ENCODE measurements at places on chromosomes 7 and 10. TPM values are rescaled to one million over a fixed set of nuclear protein-coding genes. Genes with fewer than 3 reads are reported as not detected.

- DNase-seq = no peak
Observed at GRCh38 chr7:32879460-32879859, 12.1 kb downstream of the KBTBD2 start.

DNA sequence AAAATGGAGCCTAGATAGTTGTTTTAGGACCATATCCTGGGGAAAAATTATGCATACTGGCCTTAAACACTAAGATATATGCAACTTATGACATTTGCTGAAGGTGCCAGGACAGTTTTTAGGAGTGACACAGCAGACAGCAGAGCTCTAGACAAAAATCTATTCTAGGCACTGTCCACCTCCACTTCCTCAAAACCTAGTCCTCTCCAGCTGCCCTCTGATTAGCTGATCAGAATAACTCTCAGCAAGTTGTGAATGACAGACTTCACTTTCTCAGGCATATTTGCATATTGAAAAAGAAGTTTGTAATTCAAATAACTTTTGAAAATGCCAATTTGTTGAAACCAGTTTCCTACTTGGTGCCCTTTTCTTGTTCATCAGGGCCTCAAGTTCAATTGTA is 152.3 kb upstream of the STEAP4 start:
- no peak for DNase-seq

DNA sequence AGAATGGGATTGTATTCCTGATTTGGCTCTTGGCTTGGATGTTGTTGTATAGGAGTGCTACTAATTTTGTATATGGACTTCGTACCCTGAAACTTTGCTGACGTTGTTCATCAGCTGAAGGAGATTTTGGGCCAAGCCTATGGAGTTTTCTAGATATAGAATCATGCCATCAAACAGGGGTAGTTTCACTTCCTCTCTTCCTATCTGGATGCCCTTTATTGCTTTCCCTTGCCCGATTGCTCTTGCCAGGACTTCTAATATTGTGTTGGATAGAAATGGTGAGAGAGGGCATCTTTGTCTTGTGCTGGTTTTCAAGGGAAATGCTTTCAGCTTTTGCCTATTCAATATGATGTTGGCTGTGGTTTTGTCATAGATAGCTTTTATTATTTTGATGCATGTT is 92.3 kb downstream of the CCDC7 start:
- no peak for DNase-seq

Gene IGFBP3
- 383 TPM for total RNA-seq

- no peak for DNase-seq
Observed at GRCh38 chr7:29053105-29053872, 93.0 kb downstream of the CPVL start.

GRCh38 chr10:118358327-118358726 is 16.2 kb upstream of the FAM204A start:
- no peak for DNase-seq

Gene GCC1
- total RNA-seq = 12.7 TPM
